ENCODE measurements at places on chromosomes 16 and 17. TPM values are rescaled to one million over a fixed set of nuclear protein-coding genes. Genes with fewer than 3 reads are reported as not detected.

The CSH2 gene
- total RNA-seq: 1.0 TPM

- H3K4me3 ChIP-seq: no peak overlapping the region
- H3K36me3 ChIP-seq: no peaks in the 10 kb centered on the region
- no peak overlapping the region for H3K27ac ChIP-seq
- H3K27me3 ChIP-seq: no peaks in the 10 kb centered on the region
These were observed 41.2 kb downstream of the MEAK7 start for GRCh38 chr16:84463221-84463620.

DNA sequence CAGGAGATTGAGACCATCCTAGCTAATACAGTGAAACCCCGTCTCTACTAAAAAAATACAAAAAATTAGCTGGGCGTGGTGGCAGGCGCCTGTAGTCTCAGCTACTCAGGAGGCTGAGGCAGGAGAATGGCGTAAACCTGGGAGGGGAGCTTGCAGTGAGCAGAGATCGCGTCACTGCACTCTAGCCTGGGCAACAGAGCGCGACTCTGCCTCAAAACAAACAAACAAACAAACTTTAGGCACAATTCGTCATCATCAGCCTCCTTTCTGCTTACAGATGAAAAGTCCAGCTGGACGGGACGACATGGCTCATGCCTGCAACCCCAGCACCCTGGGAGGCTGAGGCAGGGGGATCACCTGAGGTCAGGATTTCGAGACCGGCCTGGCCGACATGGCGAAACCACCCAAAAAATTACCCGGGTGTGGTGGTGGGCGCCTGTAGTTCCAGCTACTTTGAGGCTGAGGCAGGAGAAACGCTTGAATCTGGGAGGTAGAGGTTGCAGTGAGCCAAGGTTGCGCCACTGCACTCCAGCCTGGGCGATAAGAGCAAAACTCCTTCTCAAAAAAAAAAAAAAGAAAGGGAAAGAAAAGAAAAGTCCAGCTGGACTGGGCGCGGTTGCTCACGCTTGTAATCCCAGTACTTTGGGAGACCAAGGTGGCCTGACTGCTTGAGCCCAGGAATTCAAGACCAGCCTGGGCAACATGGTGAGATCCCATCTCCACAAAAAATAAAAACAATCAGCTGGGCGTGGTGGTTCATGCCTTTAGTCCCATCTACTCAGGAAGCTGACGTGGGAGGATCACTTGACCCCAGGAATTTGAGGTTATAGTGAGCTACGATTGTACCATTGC, 1.5 kb upstream of the SPIRE2 start:
- peaks cover 41% of the 10 kb centered on the region for H3K27me3 ChIP-seq
- no peak overlapping the region for H3K4me3 ChIP-seq
- H3K27ac ChIP-seq: no peak overlapping the region
- H3K4me1 ChIP-seq: no peaks in the 10 kb centered on the region
- no peak for DNase-seq
- no peaks in the 10 kb centered on the region for H3K36me3 ChIP-seq

The TBC1D10B gene
- total RNA-seq: 12.1 TPM

The PDE6G gene
- total RNA-seq: 12.2 TPM

GRCh38 chr17:28161311-28161710, 118.8 kb downstream of the NLK start:
- H3K36me3 ChIP-seq: no peaks in the 10 kb centered on the region
- H3K4me1 ChIP-seq: no peaks in the 10 kb centered on the region
- no peaks in the 10 kb centered on the region for H3K27me3 ChIP-seq

The ALOX12B gene
- 0.42 TPM for total RNA-seq

DNA sequence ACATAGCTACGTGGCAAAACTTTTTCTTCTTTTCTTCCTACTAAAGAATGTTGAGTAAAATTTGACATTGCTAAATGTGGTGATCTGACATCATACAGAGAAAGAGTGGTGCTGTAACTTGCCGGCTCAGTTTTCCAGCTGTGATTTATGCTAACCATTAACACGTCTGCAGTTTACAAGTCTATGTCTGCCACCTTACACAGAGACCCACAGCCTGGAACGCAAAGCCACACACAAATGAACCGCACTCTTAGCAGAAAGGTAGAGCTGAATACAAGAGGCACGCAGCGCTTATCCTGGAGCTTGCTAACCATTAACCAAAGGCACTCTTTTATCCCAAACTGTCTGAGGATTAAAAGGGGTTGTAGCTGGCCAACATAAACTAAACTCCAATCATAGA, 31.9 kb downstream of the CACNG1 start:
- peaks cover 3% of the 10 kb centered on the region for H3K4me1 ChIP-seq
- DNase-seq: no peak
- no peak overlapping the region for H3K27ac ChIP-seq
- H3K27me3 ChIP-seq: no peaks in the 10 kb centered on the region
- H3K36me3 ChIP-seq: peaks cover 25% of the 10 kb centered on the region

DNA sequence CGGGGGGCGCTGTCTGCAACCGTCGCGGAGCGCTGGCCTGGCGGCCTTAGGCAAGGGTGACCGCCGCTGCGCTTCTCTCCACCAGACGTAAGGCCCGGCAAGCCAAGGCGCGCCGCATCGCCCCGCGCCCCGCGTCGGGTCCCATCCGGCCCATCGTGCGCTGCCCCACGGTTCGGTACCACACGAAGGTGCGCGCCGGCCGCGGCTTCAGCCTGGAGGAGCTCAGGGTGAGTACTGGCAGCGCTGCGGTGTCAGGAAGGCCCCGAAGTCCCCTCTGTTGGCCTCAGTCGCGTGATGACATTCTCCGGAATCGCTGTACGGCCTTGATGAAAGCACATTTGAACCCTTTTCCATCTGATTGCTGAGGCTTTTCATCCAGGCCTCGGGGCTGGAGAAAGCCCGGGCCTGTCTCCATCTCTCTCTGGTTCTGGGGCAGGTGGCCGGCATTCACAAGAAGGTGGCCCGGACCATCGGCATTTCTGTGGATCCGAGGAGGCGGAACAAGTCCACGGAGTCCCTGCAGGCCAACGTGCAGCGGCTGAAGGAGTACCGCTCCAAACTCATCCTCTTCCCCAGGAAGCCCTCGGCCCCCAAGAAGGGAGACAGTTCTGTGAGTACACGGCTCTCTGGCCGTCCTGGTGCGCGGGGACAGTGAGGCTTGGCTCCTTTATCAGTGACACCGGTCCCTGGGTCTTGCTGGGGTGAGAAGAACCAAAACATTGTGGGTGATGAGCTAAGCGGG, 831 bp downstream of the RPL13 start:
- H3K4me3 ChIP-seq: peak overlapping the region; percentile 96

- no peak for DNase-seq
- H3K27me3 ChIP-seq: peaks cover 18% of the 10 kb centered on the region
- H3K4me3 ChIP-seq: no peak overlapping the region
- no peak overlapping the region for H3K27ac ChIP-seq
- H3K4me1 ChIP-seq: no peaks in the 10 kb centered on the region
These were observed 236.7 kb downstream of the RBFOX3 start for GRCh38 chr17:79374087-79374689.

- no peak overlapping the region for H3K4me3 ChIP-seq
- no peak for DNase-seq
- no peaks in the 10 kb centered on the region for H3K36me3 ChIP-seq
- H3K27me3 ChIP-seq: no peaks in the 10 kb centered on the region
- H3K27ac ChIP-seq: no peak overlapping the region
- peaks cover 7% of the 10 kb centered on the region for H3K4me1 ChIP-seq
These were observed 167.7 kb upstream of the CIBAR2 start for GRCh38 chr16:85279825-85280545.

GRCh38 chr17:81243333-81243664, 4.2 kb downstream of the NDUFAF8 start:
- H3K27me3 ChIP-seq: no peaks in the 10 kb centered on the region
- H3K4me1 ChIP-seq: peaks cover 26% of the 10 kb centered on the region
- no peak for DNase-seq
- no peak overlapping the region for H3K4me3 ChIP-seq

DNA sequence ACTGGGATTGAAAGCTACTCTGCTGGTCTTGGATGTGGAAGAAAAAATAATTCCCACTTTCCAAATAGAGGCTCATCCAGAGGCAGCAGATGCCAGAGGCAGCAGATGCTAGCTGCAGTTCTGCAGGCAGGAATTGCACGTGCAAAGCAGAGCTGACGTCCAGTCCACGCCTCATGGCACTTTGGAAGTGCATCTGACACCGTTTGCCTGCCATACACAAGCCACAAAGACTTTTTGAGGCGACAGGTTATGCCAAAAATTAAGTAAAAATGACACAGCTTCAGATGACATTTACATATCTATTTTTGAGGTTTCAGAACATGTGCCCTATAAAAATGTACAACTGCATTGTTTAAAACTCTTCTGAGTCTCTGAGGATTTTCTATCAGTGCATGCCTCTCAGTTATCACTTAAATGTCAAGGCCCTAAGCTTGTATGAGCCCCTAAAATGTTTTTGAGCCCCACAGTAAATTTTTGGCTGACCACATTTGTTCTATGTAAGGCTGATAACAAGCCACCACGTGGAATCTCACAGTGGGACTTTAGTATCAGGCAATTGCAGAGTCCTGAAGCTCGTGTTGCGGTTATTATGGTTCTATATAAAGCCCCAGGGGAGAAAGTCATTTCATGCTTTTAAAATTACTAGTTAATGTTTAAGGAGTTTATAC, 239.2 kb downstream of the PRKCA start:
- H3K4me1 ChIP-seq: no peaks in the 10 kb centered on the region
- no peak overlapping the region for H3K27ac ChIP-seq
- no peak overlapping the region for H3K4me3 ChIP-seq
- H3K27me3 ChIP-seq: no peaks in the 10 kb centered on the region
- no peak for DNase-seq
- H3K36me3 ChIP-seq: no peaks in the 10 kb centered on the region

- peaks cover 76% of the 10 kb centered on the region for H3K4me1 ChIP-seq
- no peaks in the 10 kb centered on the region for H3K36me3 ChIP-seq
- no peak overlapping the region for H3K27ac ChIP-seq
- peaks cover 16% of the 10 kb centered on the region for H3K27me3 ChIP-seq
- no peak overlapping the region for H3K4me3 ChIP-seq
These were observed 42.0 kb downstream of the BAHCC1 start for GRCh38 chr17:81437191-81437651.

DNA sequence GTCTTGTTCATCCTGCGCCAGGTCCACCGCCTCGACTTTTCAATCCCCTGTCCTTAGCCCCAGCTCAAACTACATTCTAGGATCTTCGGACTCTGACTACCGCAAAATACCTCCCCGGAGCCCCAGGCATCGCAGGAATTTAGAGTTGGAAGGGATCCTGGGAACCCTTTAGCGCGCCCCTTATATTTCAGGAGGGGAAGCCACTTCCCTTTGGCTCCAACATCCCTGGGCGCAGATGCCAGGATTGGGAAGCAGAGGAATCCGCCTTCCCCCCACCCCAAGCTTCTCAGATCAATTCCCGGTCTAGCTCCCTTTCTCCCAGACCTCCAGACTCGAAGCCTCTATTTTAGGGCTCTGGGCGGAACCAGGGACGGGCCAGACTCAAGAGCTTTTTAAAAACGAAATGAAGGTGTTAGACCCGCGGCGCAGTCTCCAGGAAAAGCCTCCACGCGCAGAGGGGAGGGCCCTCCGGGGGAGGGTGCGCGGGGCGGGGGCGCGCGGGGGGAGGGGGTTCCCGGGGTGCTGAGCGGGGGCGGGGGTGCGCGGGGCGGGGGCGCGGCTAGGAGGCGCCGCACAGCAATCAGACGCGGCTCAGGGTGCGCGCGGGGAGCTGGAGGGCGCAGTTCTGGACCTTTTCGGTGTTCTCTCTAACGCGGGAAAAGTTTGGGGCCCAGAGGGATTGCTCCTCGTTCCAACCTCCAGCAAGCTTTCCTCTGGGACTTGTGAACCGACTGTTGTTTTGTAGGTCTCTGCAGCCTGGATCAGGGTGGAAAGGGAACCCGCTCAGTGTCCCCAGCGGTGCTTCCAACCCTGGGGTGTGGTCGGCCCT, 1.6 kb downstream of the AHSP start:
- DNase-seq: no peak
- peaks cover 5% of the 10 kb centered on the region for H3K4me1 ChIP-seq
- peak overlapping the region; percentile 22 for H3K4me3 ChIP-seq
- no peak overlapping the region for H3K27ac ChIP-seq
- no peaks in the 10 kb centered on the region for H3K36me3 ChIP-seq
- H3K27me3 ChIP-seq: peaks cover 6% of the 10 kb centered on the region

GRCh38 chr16:11501632-11502031, 85.1 kb downstream of the LITAF start:
- no peak for DNase-seq
- no peak overlapping the region for H3K27ac ChIP-seq
- no peaks in the 10 kb centered on the region for H3K27me3 ChIP-seq
- no peak overlapping the region for H3K4me3 ChIP-seq

The HASPIN gene
- 9.1 TPM for total RNA-seq

DNA sequence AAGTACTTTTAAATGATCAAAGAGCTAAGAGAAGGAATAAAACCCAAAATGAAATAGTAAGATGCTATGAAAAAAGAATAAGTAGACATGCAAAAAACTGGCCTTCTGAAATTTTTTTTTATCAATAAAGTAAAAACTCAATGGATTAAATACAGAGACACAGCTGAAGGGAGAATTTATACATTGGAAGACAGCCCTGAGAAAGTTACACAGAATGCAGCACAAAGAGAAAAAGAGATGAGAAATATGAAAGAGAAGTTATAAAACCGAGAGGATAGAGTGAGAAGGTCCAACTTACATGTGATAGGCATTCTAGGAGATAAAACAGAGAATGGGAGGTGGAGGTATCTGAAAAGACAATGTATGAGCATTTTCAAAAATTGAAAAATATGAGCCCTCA, 57.0 kb downstream of the MARF1 start:
- H3K4me1 ChIP-seq: peaks cover 2% of the 10 kb centered on the region
- H3K4me3 ChIP-seq: no peak overlapping the region
- DNase-seq: no peak
- no peaks in the 10 kb centered on the region for H3K27me3 ChIP-seq

The ZNF629 gene
- total RNA-seq: 5.0 TPM

The TBC1D3G gene
- not detected for total RNA-seq

The TCAP gene
- 0.28 TPM for total RNA-seq

The UNC45B gene
- total RNA-seq: 0.76 TPM

The SLC12A3 gene
- 0.52 TPM for total RNA-seq

- no peaks in the 10 kb centered on the region for H3K27me3 ChIP-seq
- no peak overlapping the region for H3K27ac ChIP-seq
- H3K36me3 ChIP-seq: no peaks in the 10 kb centered on the region
- H3K4me3 ChIP-seq: no peak overlapping the region
- DNase-seq: no peak
These were observed 968.1 kb downstream of the CDH11 start for GRCh38 chr16:64153718-64154117.

DNA sequence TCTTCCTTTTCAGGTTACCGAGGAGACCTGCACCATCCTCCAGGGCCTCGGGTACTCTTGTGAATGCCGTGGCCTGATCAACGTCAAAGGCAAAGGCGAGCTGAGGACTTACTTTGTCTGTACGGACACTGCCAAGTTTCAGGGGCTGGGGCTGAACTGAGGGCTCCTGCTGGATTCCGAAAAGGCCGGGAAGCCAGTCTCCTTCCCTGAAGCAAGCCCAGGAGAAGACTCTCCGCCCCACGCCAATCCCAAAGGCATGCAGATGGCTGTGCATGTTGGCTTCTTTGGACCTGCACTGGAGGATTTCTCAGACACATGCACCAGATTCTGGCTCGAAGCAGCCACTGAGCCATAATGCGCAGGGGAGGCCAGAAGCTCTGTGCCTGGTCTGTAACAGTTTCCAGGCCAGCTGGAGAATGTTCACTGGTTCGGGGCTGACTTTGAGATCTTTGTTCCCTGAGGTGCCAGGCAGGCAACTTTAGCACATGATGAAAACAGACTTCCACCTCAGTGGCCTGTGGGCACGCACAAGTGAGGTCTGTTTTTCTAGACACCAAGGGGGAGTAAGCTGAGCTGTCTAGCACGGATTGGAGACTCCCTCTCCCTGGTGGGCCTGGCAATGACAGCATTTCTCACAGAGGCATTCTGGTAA, 49.1 kb downstream of the ADCY7 start:
- H3K27ac ChIP-seq: no peak overlapping the region
- peaks cover 78% of the 10 kb centered on the region for H3K36me3 ChIP-seq
- no peak for DNase-seq
- no peaks in the 10 kb centered on the region for H3K4me1 ChIP-seq
- H3K27me3 ChIP-seq: no peaks in the 10 kb centered on the region

The PRDM7 gene
- not detected for total RNA-seq

The CYGB gene
- total RNA-seq: 1.6 TPM
